ENCODE measurements at places on chromosomes 12 and 14. TPM values are rescaled to one million over a fixed set of nuclear protein-coding genes. Genes with fewer than 3 reads are reported as not detected.

RBM19 gene
- 19.5 TPM for total RNA-seq

ZNF84 gene
- 42.5 TPM for total RNA-seq

KHNYN gene
- total RNA-seq: 56.6 TPM

SYNDIG1L gene
- total RNA-seq: not detected

CACNA1C gene
- total RNA-seq: 6.5 TPM

TCL1A gene
- total RNA-seq: 3.5 TPM

ZNF891 gene
- total RNA-seq: 3.6 TPM

HOXC13 gene
- not detected for total RNA-seq

GYS2 gene
- total RNA-seq: not detected

PPP1R12A gene
- total RNA-seq: 179 TPM

VWF gene
- 101 TPM for total RNA-seq

JDP2 gene
- total RNA-seq: 54.7 TPM

FIGNL2 gene
- total RNA-seq: 0.72 TPM

KCNJ8 gene
- 50.1 TPM for total RNA-seq

KLHDC1 gene
- total RNA-seq: 10.9 TPM

LTBP2 gene
- 29.1 TPM for total RNA-seq

IAPP gene
- total RNA-seq: not detected

BMP4 gene
- total RNA-seq: 15.3 TPM

CRACR2A gene
- 5.1 TPM for total RNA-seq

DBX2 gene
- 0.21 TPM for total RNA-seq

NUP37 gene
- 23.9 TPM for total RNA-seq

TAS2R9 gene
- total RNA-seq: not detected

C12orf50 gene
- total RNA-seq: not detected

FAM186B gene
- total RNA-seq: 0.82 TPM

SPSB2 gene
- 3.8 TPM for total RNA-seq

PTPRB gene
- 35.6 TPM for total RNA-seq

AQP6 gene
- total RNA-seq: 0.10 TPM

PTPRO gene
- 1.2 TPM for total RNA-seq

CMA1 gene
- total RNA-seq: not detected

SLC16A7 gene
- total RNA-seq: 26.2 TPM

PKP2 gene
- total RNA-seq: 8.8 TPM

PIWIL1 gene
- not detected for total RNA-seq

SLC25A47 gene
- total RNA-seq: not detected

RTL1 gene
- total RNA-seq: 46.9 TPM

MNAT1 gene
- total RNA-seq: 90.4 TPM

SLC38A1 gene
- 154 TPM for total RNA-seq

TSHR gene
- total RNA-seq: 1.7 TPM

RIMBP2 gene
- 0.62 TPM for total RNA-seq

TMEM119 gene
- 42.0 TPM for total RNA-seq

POTEM gene
- total RNA-seq: not detected

CLEC2A gene
- total RNA-seq: not detected

CD163 gene
- 8.8 TPM for total RNA-seq

FERMT2 gene
- total RNA-seq: 124 TPM

LRR1 gene
- 9.6 TPM for total RNA-seq

GUCY2C gene
- total RNA-seq: 0.21 TPM

PLA2G1B gene
- total RNA-seq: not detected

ETFBKMT gene
- total RNA-seq: 3.8 TPM

PRB2 gene
- not detected for total RNA-seq

DAO gene
- not detected for total RNA-seq

ISM2 gene
- not detected for total RNA-seq

TAS2R13 gene
- total RNA-seq: 3.2 TPM

ADSS1 gene
- total RNA-seq: 98.8 TPM

MAP1LC3B2 gene
- not detected for total RNA-seq

SETD3 gene
- total RNA-seq: 119 TPM

ISCA2 gene
- total RNA-seq: 14.8 TPM
